ENCODE measurements at places on chromosomes 12 and 14. TPM values are rescaled to one million over a fixed set of nuclear protein-coding genes. Genes with fewer than 3 reads are reported as not detected.

The TTC6 gene
- total RNA-seq: not detected

The RFX4 gene
- not detected for total RNA-seq

The OAS1 gene
- total RNA-seq: 22.8 TPM

The ACOT6 gene
- not detected for total RNA-seq

The DPPA3 gene
- total RNA-seq: not detected

The BIN2 gene
- total RNA-seq: 15.9 TPM

The SIRT4 gene
- not detected for total RNA-seq

The NGB gene
- total RNA-seq: not detected

GRCh38 chr12:100128512-100128908 is 14.2 kb downstream of the BLTP3B start:
- DNase-seq: no peak

GRCh38 chr12:91388573-91388972 is 206.0 kb upstream of the DCN start:
- DNase-seq: no peak

DNA sequence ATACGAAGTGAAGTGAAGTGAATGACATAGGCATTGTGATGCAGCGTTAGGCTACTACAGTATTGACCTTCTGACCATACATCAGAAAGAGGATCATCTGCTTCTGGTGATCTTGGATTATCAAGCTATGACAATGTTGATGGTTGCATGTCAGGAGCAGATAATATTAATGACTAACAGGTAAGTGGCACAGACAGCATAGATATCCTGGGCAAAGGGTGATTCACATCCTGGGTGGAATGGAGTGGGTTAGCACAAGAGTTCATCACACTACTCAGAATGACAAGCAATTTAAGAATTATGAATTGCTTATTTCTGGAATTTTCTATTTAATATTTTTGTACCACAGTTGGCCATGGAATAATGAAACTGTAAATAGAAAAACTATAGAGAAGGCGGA is 397.9 kb upstream of the ATP2B1 start:
- no peak for DNase-seq

GRCh38 chr12:132506328-132507160 is 16.6 kb downstream of the FBRSL1 start:
- no peak for DNase-seq

DNA sequence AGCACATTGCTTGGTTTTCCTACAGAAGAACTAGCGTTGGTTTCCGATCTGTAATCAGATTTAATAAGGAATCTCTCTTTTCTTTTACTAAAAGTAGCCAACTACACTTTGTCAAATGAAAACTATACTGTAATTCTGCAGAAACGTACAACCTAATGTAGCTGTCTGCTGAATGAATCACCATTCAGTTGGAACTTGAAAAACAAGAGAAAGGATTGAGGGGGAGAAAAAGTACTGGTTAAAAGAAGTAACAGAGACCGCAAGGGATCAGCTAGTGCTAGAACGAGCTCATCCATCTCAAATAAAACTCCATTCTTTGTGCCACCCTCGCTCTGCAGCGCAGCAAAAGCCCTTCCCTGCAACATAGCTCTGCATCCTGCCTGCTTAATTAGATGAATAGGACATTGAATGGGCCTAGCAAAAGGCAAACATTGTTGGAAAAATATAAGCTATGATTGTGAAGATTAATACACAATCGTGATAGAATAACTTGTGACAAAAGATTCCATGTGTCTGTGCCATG is 2.6 kb downstream of the GARIN2 start:
- DNase-seq: no peak

GRCh38 chr14:104678901-104679705 is 10.3 kb upstream of the INF2 start:
- no peak for DNase-seq

GRCh38 chr12:96698965-96699364 is 208.1 kb upstream of the NEDD1 start:
- no peak for DNase-seq

DNA sequence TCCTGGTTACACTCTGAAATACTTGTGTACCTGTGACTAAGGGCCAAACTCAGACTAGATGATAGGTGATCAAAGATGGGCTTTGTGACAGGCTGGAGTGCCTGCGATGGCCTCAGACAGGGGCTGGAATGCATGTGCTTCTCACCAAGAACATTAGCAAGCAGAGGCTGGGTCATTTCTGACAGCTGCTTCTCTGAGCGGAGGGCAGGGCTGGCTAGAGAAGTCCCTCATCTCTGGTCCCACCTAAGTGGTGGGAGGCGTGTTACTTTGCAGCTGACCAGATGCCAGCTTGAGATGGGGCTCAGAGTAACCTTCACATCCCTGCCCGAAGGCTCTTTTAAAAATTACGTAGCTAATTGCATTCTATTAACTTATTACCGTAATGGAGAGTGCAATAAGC is 106.8 kb upstream of the RTL1 start:
- DNase-seq: no peak

DNA sequence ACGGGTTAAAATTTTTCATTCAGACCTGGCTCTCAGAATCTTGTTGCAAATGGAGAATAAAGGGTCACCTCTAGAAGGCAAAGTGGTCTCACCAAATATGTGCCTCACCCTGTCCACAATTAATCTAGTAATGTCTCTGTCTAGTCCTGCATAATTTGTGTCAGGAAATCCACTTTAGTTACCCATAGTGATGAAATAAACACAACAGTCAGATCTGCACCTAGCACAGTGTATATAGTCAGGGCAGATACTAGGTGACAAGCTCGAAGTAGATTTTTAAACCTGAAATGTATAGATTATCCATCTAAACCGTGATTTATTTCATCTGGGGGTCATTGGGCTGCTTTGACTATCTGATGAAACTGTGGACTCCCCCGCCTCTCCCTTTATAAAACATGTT is 15.9 kb upstream of the FLVCR2 start:
- DNase-seq: no peak

- no peak for DNase-seq
These were observed 635.5 kb downstream of the KCNH5 start for GRCh38 chr14:62409626-62410300.

GRCh38 chr12:56152756-56153677 is 630 bp downstream of the MYL6B start:
- no peak for DNase-seq

DNA sequence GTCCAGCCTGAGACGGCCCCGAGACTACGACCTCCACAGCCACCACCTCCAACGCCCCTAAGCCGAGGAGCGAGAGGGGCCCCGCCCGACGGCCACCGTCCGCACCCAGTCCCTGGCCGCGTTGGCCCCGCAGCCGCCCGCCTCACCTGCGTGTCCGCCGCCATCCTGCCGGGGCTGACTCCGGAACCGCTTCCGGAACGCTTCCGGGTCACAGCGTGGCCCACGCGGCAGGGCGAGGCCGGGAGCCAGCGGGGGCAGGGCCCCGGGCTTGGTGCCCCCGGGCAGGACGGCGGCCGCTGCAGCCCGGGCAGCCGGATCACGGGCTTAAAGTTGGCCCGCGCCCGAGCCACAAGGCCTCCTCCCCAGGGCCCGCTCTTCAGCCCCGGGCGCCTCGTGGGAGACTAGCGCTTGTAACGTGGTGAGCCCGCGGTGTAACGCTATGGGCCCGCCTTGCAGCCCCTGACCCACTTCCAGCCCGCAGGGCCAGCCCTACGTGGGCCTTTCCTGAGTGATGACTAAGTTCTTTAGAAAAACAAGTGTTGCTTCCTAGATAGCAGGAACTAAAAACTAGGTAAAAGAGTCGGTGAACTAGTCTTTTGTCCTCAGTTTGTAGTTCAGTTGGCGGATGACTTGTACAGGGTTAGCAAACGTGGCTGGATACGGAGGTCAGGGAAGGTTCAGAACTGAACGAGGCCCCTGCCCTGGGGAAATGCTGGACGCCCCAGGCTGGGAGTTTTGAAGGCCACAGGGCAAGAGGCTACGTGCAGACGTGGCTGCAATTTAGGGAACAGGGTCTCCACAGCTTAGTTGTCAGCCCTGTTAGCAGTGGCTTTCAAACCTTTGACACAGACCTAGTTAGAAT is at the start of gene GCN1:
Gene GCN1, minus strand, starts transcription at position 182 of the 862 bp plus-strand sequence. Its CDS starts 18 bp downstream, at position 164.
- DNase-seq: peak; percentile 46

GRCh38 chr12:122366685-122367475 is 55.6 kb downstream of the CLIP1 start:
- no peak for DNase-seq

DNA sequence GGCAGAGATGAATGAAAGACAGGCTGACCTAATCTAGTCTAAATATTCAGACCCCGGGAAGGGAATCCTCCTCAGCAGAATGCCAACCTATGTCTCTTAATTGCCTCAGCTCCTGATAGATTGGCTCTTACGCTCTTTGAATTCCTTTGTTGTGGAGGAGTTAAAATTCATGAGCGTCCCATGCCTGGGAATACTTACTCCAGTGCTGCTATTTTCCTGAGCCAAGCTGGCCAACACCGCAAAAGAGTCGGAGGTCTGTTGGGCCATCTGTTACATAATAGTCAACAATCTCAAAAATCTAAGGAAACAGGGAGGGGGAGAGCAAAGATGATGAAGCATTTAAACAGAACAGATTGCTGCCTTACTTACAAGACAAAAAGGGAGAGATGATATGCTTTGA is 182.8 kb downstream of the ASCL1 start:
- no peak for DNase-seq
